ENCODE measurements at places on chromosomes 2 and 18.

DNA sequence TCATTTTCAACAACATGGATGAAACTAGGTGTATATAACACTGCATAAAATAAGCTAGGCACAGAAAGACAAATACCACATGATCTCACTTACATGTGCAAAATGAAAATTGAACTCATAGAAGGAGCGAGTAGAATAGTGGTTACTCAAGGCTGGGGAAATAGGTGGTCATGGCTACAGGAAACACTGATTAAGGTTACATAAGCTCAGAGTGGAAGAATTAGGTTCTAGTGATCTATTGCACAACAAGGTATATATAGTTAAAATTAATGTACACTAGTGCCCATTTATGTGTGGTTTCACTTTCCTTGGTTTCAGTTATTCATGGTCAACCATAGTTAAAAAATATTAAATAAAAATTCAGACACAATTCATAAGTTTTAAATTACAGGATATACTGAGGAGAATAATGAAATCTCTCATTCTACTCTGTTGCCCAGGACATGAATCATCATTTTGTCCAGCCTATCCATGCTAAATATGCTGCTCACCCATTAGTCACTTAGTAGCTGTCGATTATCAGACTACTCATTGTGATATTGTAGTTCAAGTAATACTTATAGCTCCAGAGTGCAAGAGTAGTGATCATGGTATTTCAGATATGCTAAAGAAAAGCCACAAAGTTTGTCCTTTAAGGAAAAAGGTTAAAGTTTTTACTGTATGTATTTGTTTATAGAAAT is 1530.9 kb upstream of the LRRTM1 start:
- no peak for DNase-seq

GRCh38 chr2:188785490-188785889 is 188.7 kb upstream of the COL3A1 start:
- no peak for DNase-seq

DNA sequence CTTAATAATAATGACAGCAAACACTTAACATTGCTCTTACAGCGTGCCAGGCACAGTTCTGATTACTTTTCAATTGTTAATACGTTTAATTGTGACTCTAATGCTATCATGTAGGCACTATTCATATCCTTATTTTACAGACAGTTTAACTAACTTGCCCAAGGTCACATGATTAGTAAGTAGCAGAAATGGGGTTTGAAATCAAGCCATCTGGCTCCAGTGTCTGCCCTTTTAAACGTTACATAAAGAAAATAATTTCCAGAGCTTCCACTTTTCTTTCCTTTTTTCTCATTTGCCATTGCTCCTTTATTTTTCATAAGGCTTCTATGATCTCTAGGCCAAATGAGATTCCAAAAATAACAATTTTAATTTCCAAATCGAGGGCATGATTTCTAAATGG is 50.6 kb upstream of the IKZF2 start:
- DNase-seq: peak; percentile 85

DNA sequence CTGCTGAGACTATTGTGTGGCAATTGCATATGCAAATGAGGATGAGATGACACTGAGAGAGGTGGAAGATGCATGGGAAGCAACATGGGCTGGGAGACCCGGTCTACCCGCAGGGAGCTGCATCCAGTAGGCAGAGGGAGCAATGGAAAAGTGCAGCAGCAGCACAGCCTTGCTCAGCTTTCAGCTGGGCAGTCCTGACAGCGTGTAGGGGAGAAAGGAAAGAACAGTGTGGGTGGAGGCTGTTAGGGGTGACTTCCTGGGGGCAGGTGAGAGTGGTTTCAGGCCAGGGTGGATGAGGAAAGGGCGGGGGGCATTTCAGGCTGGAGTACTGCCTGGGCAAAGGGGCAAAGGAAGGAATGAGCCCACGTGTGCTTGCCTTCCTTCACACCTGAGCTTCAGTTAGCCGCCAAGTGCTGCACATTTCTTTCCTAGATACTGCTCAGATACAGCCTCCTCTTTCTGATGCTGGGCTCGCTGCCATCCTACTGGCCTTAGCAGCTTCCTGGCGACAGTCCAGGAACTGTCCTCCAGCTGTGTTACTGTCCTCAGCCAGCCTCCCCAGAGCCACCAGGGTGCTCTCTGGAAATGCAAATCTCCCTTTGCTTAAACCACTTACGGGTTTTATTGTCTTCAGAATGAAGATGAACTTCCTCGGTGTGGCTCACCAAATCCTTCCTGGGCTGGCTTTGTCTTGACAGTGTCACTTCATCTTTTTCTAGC is 276.3 kb downstream of the TSN start:
- DNase-seq: no peak

DNA sequence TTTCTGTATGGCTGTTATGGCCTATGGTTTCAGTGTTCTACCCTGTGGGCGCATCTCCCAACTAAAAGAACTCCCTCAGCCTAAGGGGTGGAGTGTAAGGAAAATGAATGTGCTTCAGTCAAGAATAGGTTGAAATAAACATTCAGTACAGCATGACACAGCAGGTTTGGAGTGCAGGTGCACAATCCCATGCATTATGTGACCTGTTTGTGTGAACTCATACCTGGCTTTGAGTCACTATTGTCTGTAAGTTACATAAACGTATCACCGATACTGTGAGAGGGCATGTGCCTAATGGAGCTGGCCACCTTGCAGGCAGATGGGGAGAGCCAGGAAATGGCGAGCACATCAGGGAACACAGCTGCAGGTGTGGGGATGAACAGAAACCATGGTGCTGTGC is 216.0 kb downstream of the DSEL start:
- no peak for DNase-seq

DNA sequence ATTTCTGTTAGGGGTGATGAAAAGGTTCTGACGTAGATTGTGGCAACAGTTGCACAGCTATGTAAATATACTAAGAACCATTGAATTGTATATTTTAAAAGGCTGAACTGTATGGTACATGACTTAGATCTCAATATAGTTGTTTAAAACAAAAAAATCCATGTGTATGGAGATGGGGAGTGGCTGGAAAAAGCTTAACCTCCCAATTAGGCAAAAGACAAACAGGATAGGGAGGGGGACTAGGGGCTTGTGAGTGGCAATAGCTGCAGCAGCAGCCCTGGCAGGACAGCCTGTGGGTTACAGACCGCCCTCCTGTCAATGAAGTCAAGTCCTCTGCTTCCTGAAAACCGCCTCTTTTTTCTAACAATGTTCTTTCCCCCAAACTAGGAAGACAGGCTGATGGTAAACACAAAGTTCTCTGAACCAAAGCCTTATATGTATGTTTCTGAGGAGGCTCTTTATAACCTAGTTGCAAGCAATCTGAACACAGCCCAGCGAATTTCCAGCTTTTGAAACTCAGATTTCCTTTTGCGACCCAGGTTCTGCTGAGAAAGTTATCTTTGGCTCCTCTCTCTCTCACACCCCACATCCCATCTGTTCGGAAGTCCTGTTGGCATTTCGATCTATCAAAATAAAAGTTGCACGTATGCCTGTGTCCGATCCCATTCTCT is 10.3 kb downstream of the ATP8B1 start:
- no peak for DNase-seq

GRCh38 chr2:229296016-229296415 is 24.9 kb upstream of the PID1 start:
- DNase-seq: no peak

DNA sequence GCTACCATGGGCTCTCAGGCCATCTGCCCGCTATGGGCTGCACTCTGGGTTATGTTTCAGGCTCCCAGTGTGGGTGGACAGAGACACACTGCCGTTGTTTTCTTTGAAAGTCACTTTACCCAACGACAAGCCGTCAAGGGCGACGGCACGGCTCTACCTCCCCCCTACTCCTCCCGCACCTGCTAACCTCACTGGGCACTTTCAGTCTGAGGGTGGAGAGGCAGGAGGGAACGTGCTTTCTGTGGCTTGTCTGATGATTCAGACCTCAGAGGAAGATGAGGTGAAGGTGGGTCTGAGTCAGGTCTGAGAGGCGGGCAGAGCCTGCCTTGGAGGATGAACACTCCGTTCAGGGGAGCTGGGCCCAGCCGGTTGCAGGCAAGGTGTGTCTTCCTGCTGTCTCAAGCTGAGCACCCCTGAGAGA is 147.6 kb upstream of the HDAC4 start:
- no peak for DNase-seq

- no peak for DNase-seq
Measured at GRCh38 chr18:75159646-75160356, 49.1 kb downstream of the PTGR3 start.

DNA sequence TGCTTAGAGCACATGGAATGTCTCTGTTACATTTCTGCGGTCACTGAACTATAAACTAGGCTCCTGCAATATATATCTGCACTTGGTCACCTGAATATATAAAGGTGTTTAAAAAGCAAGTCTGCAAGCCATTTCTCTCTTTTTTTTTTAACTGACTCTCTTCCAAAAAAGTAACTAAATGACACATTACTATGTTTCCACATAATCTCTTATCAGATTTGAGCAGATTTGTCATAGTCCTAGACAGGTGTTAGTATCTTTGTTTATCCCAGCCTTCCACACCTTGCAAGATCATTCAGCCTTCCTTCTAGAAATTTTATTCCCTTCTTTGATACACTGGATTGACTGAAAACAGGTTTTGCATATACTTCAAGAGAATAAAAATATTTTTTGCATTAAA is 86.7 kb upstream of the KLF7 start:
- DNase-seq: no peak

DNA sequence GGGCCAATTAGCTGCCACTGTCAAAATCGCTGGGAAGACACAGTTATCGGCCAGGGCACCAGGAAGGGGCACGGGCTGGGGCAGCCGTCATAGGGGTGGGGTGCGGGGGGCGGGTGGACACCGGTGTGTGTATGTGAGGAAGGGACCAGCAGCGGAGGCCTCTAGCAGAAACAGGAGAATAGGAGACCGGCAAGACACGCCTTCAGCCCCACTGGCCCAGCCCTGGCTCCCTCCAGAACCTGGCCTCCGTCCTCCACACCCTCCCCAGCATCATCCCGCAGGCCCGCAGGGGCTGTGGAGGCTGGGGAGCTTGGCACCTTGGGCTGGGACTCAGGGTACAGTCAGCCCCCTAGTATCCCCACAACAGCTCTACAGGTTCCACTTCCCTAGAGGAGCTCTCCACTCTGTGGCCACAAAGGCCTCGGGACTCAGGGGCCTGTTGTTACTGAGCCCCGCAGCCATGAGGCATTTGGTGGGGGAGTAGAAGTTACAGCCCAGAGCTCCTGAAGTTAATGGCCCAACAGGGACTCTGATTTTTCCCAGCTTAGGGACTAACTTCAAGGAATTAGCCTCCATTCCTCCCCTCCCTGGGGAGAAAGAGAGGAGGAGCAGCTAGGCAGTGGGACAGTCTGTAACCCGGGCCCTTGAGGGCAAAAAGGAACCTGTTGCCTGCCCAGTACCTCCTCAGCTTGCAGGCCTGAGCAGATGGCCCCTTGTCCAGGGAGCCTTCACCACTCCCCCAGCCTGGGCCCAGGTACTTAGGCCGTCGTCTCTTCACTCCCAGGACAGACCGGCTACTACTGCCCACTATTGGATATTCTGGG is 19.9 kb downstream of the SH2D6 start:
- DNase-seq: peak; percentile 36

DNA sequence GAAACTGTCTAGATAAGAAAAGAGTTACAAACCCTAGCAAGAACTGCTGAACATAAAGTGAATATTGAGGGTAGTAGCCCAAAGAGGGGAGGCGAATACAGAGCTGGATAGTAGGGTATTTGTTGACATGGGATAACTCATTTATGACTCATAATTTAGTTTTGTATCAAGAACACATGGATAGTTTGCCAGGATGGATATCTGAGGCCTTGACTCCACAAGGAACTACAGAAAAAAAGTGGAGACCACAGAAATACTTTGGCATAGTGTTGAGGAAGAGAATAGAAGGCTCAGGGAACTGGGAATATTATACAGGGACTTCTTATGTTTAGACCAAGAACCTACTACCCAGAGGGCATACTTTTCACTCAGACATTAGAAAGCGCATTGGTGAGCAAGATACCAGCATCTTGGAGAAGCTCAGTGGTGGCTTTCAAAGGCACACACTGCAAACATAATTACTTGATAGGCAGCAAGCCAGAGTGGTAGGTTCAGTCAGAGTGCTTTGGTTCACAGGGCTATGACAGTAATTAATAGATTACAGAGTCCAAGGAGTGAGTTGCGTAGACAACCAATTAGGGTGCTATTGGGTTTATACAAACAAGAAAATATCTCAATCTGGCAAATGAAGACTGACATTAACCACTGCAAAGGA is 51.9 kb upstream of the ZBTB7C start:
- no peak for DNase-seq

DNA sequence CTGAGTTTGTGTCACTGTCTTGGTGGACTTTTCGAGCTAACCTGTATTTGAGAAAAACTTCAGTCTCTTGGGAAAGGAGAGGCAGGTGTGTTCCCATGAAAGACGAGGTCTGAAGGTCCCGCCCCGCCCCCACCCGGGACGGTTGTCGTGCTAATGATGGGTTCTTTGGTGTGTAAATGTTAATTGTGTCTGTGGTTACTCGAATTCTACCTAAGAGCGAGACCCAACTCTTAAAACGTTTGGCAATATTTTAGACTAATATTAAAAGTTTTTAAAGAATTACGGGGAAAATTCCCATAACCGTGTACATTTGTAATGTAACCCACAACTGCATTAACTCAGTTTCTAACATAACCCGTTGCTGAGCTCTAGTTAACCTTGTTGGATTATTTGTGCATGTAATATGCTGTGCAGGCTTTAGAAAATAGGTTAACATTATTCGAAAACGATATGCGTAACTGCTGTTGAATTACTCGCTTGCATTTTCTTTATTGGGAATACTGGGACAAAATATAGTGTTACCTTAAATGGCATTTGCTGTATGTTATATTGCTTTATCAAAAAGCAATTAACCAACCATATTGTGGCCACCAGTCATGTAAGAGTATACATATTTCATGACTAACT is 833 bp downstream of the EPB41L5 start:
- DNase-seq: peak; percentile 59

DNA sequence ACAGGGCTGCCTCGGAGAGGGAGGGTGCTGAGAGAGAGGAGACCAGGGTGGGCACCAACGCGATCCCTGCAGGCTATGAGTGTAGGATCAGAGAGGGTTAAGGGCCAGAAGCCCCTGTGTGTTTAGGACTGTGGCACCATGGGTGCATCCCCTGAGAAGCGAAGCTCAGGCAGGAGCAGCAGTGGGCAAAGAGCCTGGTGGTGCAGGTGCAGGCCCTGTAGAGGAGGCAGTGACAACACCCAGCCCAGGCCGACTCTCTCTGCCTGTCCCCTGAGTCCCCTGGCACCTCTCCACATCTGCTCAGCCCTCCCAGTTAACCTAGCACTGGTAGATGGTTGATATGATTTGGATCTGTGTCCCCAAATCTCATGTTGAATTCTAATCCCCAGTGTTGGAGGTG is 139.8 kb downstream of the RNF152 start:
- DNase-seq: no peak

- DNase-seq: no peak
Measured at GRCh38 chr2:12642859-12643258, 73.9 kb upstream of the TRIB2 start.

DNA sequence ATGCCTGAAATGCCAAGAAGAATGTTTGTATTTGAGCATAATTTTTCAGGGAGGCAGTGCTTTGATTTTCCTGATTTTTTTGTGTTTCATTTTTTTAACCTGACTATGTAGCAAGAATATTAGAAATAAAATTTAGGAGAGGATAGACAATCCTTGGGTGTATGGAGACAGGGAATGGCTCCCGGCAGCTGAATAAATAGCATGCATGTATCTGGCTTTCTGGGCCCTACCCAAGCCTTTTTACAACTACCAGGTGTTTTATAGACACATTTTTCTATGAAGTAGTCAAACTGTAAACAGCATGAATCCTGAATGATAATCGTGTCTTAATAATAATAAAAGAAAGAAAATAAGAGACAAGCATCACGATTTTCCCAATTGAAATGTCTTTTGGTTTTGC is 52.4 kb downstream of the WIPF1 start:
- DNase-seq: no peak

Data from NCI-H2171 treated with DMSO at 0.1 percent for 48 hours (cell line).